Bronchial epithelial cell (primary cell): ENCODE measurements at places on chromosomes 3 and 15. TPM values are rescaled to one million over a fixed set of nuclear protein-coding genes. Genes with fewer than 3 reads are reported as not detected.

DNA sequence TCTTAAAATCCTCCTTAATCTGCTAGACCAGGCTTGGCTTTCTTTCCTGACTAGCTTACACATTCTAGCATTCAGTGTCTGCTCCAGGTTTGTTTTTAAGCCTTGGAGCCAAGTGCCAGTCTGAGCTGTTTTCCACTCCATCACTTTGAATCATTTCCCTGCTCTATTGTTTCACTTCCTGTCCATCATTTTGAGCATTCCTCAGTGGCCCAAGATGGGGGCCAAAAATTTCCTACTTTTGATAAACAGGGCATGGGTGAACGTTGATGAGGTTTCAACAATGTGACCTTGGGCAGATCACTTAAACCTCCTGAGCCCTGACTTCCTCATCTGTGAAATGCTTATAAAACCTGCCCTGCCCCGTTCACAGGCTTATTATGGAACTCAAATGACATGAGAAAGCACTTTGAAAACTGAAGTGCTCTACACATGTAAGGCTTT, 4.4 kb downstream of the CYP19A1 start:
- DNase-seq, result no peak

The LMOD3 gene
- not detected in 2 replicates for total RNA-seq

The LYZL4 gene
- total RNA-seq, result not detected in 2 replicates

The ADGRG7 gene
- under 0.01 TPM in 1 of 2 replicates, not detected in the other for total RNA-seq

DNA sequence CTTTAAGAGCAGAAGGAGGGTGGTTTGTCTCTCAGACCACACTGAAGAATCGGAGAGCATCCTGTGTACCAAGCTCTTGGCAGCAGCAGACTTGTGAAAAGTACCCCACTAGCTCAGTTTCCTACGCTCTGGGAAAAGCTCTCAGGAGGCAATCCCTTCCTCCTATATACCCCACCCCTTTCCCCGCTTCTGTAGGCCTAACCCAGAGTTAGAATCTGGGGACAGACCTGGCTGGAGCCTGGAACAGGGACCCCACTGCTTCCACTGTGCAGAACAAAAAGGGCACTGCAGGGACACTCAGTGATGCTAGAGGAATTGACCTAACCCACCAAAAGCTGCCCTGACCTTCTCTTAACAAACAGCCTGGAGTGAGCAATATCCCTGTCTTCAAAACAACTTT, 70.0 kb upstream of the CCDC39 start:
- no peak for DNase-seq

DNA sequence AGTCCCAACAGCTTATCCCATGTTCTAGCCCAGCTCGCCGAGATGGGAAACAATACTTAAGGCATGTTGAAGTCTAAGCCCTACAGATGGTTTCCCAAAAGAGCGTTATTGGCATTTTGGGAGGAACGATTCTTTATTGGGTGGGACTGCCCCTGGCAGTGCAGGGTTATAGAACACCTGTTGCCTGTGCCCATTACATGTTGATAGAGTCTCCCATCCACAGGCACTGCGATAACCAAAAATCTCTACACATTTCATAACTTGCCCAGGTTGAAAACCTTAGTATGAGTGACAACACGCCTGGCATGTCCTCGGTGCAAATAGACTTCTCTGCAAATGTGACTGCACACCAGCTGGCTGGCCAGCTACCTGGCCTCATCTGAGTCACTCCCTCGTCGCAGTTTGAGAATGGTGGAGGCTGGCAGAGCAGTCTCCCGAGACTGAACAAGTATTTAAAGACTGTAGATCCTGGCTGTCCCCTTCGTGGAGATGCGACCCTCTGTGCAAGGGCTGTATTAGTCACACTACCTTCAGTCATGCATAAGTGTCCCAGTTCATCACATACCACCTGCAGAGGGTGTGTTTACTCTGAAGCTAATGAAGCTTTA, 18.7 kb downstream of the ZNF80 start:
- no peak for DNase-seq

DNA sequence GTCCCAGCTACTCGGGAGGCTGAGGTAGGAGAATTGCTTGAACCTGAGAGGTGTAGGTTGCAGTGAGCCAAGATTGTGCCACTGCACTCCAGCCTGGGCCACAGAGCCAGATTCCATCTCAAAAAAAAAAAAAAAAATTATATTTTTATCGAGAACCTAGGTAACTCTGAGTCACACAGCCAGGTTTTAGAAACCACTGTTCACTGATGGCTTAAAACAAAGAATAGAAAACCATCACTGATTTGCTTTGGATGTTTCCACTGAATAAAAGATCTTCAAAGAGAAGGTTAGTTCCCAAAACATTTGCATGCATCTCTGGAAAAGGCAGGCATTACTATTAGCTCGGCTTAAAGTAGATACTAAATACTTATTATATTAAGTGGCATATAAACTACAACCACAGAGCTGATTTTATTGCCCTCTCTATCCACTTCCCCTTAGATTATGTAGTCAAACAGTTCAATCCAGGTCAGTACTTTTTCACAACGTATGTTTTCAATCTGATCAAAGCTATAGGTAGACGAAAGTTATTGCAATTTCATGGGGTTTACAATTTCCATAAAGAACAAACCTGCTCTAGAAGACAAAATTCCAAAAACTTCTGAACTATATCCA, 1.4 kb downstream of the B4GALT4 start:
- peak; percentile 18 for DNase-seq

- no peak for DNase-seq
Observed at GRCh38 chr3:182978387-182978786, 2.0 kb downstream of the DCUN1D1 start.

DNA sequence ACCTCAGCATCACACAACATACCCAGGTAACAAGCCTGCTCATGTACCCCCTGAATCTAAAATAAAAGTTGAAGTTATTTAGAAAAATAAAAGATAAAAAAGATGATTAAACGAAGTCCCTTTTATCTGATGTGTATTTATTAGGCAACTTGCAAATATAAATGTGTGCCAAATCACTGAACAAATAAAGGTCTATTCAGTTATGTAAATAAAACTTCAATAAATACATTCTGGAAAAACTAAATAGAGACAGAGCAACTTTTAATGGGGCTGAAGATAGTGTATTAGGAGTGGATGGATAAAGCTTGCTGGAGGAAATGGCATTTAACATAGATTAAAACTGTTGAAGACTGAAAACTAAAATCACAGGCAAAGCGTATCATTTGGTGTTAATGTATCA, 678.0 kb upstream of the GRM7 start:
- no peak for DNase-seq

GRCh38 chr15:92662762-92663161, 7.2 kb upstream of the FAM174B start:
- DNase-seq, result peak; percentile 47

DNA sequence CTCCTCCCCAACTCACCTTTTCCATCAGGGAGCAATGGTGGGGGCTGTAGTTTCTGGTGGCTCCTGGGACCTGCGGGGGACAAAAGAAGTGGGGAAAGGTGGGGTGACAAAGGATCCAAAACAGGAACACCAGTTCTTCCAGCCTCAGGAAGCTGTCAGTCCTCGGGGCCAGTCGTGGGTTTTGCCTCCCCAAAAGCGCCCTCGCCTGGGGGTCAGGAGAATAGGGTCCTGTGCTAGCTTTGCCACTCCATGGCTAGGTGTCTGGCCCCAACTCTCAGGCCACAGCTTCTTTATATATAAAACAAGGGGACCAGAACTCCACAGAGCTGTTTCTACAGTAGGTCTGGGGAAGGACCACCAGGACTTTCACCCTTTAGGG, 4.0 kb downstream of the CCDC9B start:
- DNase-seq, result no peak

The C3orf70 gene
- under 0.01 TPM in 1 of 2 replicates, not detected in the other for total RNA-seq

DNA sequence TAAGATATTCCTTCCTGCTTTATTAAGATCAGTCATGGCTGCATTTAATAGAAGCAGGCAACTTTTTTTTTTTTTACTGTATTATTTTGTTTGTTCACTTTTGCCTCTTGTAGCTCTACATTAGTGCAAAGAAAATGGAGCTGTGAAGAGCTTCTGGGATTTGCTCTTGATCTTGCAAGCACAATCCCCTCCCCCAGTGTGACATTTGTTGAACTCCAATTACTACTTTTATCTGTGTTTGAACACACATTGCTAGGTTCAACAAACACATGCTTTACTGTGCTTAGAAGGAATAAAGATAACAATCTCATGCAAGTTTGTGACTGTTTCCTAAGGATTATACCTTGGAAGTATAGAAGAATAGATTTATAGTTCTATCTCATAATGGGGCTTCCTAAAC, 648.8 kb downstream of the NLGN1 start:
- no peak for DNase-seq

- DNase-seq, result no peak
Observed at GRCh38 chr15:40879609-40880008, 5.6 kb upstream of the RHOV start.

GRCh38 chr3:178777718-178778411, 241.6 kb downstream of the KCNMB2 start:
- DNase-seq, result peak; percentile 98

GRCh38 chr3:125125821-125126245, 70.0 kb upstream of the HEG1 start:
- peak; percentile 70 for DNase-seq

DNA sequence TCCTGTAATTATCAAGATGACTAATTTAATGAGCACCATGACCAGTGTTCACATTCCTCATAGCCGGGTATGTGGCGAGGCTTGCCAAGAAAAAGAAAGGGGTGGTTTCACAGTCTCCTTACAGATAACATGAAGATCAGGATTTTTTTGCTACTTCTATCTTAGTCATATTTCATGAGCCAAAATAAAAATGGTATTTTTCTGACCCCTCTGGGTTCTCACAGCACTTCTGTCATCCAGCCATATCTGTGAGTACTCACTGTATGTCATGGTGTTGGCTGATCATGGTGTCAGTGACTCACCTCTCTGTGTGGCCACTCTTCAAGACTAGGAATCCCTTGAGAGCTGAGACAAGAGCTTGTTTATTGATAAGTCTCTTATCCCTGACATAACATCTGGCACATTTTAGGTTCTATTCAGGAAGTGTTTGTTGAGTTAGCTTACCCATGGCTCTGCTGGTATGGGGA, 130.5 kb upstream of the LMCD1 start:
- DNase-seq, result peak; percentile 38

DNA sequence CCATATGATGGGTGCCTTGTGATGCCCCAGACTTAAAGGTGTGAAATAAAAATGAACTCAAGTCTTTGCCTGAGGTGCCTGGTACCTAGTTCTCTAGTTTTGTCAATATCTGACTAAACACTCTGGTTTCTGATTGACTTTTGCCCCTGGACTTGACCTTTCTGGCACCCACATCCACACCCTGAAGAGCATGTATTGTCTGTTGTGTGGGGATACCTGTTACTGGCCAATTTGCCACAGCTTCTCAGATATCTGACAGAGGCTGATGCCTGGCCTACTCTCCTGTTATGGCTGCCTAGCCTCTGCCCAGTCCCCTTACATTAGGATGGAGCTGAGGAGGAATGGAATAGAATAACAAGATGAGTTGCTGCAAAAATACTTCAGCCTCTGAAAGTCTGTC, 3.6 kb downstream of the ZBTB38 start:
- no peak for DNase-seq
